IPS DF 6.9 (cell line): ENCODE measurements at places on chromosomes 5 and 9.
A peak's percentile ranks its signal among the peaks of the same experiment; 100 is the strongest.

DNA sequence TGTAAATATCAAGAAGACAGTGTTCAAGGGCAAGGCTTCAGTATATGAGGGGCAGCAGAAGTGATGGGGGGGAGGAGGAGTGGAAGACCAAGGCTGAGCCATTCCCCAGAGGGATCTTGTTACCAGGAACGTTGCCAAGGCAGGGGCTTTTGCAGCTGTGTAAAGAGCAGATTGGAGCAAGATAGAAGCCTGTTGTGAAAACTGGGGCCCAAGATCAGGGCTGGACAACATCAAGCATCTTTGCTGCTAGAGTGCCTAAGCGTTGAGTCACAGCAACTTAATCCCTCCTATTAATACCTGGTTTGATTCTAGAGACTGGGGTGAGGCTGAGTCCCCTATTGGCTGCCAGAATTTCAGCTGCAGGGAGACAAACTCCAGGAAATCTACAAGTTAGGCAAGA lies 18.4 kb upstream of the ERCC6L2 start:
- no peak for DNase-seq

DNA sequence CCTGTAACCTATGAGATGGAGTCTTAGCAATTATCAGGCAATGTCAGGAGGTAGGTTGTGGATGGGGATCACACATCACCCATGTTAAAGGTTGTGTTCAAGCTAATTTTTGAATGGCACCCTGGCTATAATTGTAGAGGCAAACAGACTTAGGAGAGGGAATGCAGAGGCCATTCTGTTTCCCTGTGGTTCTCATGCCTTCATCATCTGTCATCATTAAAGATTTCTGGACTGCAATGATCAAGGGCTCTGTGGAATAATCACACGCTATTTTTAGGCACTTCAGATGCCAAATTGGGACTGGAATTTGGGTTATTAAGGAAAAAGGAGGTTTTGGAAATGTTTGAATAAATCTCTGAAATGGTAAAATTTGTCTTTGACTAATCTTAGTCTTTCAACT lies 1065.4 kb downstream of the TAF11L14 start:
- DNase-seq = no peak

DNA sequence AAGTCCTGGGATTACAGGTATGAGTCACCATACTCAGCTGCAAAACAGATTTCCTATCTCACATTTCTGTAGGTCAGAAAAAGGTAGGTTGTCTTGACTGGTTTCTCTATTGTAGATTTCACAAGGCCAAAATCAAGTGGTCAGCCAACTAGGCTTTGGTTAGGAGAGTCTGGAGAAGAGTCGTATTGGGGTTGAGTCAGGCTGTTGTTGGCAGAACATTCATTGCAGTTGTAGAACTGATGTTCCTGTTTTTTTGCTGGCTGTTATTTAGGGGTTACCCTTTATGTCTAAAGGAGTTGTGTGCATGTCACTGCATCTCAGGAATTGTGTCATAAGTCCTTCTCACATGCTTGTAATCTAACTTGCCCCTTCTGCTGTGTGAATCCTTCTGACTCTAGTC lies 814.2 kb upstream of the GRAMD2B start:
- no peak for DNase-seq

DNA sequence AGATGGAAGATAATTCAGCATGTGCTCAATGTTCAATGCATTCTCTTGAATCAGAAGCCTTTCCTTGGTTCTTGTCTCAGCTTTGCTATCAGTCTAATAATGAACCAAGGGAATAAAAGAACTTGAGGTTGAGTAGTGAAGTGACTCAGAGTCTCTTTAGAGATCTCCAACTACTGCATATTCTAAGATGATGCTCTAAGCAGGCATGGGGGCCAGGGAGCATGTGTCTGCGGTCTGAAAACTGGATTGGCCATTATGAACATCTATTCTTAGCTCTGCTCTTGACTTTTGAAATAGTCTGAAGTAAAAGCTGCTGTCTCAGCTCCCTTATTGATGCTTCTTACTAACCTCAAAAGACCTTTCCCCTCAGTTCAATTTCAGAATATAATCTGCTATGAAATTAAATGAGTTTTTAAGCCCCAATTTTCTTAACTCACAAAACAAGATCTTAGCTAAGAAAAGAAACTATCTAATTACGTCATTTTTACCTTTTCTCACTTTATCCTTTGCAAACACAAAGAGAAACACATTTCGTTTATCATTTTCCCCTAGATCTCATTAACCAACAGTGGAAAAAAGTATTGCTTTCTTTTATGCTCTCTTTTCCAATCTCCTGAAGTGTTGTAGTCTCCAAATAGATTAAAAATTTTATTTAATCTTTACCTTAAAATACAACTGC lies 44.8 kb downstream of the PLCXD3 start:
- DNase-seq = no peak

GRCh38 chr5:42840269-42840668 lies 28.6 kb upstream of the SELENOP start:
- DNase-seq = no peak

DNA sequence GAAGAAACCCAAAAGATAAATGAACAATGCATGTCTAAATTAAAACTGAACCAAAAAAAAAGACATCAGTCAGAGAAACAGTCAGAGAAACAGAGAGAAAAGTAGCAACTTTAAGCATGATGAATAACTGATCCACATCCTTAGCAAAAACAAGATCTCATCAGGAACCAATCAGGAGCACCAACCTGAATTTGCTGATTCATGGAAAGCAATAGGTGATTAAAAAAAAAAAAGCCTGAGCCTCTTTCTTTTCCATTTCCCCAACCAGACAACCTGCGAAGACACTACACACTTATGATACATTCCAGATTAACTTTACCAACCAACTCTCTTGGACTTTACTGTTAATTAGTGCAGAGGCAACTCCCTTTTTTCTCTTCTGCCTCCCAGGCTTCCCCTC lies 112.7 kb upstream of the TAS2R1 start:
- no peak for DNase-seq

DNA sequence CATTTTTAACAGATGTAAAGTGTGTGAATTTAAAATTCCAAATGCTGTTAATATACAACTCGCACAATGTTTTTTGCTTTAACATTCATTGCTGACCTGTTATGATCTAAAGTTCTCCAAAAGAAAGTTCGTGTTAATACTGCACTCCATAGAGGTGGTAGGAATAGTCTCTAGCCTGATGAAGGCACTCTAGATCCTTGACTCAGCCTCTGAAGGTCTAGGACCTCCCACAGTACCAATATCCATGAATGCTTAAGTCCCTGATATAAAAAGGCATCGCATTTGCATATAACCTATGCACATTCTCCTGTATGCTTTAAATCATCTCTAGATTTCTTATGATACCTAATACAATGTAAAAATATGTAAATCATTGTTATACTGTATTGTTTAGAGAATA lies 213.6 kb downstream of the EFNA5 start:
- DNase-seq = no peak

- DNase-seq = no peak
Observed at GRCh38 chr5:115016646-115017045, 153.1 kb downstream of the TRIM36 start.

- DNase-seq = no peak
Observed at GRCh38 chr5:38210676-38211353, 47.5 kb upstream of the EGFLAM start.

DNA sequence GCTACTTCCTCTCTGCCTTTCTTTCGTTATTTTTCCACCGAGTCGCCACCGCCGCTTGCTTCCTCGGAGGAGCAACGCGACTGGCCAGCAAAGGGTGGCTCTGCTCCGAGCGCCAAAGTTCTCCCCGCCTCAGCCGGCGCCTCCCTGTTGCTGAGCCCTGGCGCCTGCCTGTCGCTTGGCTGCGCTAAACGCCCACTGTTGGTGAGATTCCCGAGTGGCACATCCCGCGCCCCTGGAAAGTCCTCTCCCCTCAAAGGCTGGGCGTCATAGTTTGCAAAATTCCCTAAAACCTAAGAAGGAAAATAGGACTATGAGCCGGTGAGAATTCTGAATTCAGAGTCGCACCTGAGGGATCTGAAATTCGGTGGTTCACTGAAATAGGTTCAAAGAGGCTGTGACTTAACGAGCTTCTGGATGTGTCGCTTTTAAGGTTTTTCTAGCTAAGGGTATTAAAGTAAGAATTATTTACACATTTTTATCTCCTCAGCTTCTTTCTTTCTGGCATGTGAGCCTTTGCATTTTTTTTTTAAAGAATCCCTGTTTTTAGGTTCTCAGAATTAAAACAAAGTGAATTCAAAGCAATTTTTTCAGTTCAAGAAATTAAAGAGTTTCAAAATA lies at the start of gene GRIN3A:
GRIN3A (minus strand) TSS at position 82 of the 618 bp plus-strand sequence. CDS start 668 bp downstream, outside the sequence.
- no peak for DNase-seq

DNA sequence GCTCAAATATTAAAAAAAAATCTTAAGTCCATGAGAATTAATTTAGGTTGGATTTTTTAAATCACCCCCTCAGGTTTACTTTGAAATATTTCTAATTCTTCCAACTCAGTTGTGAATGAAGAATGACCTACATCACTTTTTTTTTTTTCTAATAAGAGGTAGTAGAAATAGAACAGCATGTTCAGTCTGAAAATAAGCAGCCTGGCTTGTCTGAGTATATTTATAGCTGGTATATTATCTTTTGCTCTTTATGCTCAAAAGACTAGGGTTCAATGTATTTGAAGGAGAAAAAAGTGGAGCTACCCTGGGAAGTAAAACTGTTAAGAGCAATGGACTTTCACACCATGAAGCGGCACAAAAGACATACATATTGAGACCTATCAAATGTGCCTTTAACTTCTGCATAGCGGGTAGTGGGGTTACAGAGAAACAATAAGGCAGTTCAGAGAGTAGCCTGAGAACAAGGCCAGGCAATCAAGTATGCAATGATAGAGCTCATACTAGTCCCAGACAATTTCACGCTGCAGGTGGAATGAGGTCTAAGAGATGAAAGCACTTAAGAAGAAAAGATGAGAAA lies 175.4 kb upstream of the CDH12 start:
- DNase-seq = no peak

DNA sequence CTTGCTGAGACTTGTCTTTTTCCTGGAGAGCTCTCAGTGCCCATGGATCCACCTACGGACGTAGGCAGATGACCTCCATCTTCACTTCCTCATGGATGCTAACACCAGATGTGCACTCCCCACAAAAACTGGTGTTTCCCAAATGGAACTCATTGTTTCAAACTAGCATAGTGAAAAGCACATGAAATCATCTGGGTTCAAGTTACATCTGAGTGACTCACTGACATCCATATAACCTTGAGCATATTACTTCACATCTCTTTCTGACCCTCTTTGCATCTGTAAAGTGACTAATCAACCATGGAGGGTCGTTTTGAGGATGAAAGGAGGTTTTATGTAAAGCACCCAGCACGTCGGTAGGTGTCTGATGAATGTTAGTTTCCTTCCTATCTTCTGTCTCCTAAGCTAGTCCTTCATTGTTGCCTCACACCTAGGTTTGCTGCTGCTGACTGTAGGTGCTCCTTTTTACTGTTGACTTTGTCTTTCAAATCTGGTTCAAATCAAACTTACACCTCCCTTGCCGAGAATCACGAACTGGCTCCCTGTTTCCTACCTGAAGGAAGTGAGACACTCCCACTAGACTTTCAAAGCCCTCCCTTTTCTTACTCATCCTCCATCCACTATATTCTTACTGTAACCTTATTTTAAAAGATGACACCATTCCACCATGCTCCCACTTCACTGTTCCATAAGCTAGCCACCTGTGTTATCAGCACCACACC lies 10.3 kb downstream of the OCLN start:
- DNase-seq = no peak

- peak; percentile 4 for DNase-seq
Observed at GRCh38 chr9:23447166-23447565, 378.9 kb downstream of the ELAVL2 start.

DNA sequence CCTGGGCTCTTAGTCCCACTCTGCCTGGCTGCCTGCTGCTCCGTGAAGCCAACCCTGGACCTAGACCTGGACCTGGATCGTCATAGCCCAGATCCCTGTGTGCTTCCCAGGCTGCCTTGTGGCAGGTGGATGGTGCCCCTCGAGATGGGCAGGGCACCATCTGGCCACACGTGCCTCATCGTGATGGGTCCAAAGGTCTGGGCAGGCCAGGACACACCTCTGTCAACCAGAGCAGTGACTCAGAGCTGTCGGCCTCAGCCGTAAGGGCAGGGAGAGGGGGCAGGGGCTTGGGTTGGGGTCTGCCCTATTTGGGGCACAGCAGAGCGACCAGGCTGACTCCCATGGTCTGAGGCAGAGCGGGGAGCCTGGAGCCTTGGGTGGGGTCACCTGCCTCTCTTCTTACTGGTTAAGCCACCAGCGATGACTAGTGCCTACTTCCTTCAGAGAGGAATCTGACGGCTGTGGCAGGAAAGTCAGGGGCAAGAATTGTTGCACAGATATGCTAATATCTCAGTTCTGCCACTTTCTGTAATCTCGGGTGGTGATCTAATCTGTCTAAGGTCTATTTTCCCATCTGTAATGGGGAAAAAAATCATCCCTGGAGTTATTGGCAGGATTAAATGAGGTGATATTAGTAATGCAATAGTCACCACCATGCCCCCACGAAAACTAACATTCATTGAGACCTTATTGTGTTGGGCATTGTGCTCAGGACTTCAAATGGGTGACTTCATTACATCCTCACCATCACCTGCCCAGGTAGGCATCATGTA lies 3.2 kb upstream of the CDHR2 start:
- DNase-seq = no peak

DNA sequence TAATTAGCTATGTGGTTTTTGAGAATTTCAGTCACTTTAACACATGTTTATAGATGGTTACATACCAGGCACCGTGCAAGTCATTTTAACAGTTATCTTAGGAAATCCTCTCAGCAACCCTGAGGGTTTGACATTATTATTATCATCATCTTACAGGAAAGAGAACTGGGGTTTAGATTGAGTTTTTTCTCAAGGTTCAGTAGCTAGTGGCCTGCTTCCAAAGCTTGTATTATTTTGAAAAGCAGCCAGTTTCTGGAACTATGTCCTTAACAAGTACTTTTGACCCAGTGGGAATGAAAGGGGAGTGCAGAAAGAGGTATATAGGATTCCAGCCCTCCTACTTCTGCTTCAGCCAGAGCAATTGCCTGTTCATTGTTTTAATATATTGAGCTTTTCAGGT lies 157.5 kb downstream of the COMMD10 start:
- no peak for DNase-seq

DNA sequence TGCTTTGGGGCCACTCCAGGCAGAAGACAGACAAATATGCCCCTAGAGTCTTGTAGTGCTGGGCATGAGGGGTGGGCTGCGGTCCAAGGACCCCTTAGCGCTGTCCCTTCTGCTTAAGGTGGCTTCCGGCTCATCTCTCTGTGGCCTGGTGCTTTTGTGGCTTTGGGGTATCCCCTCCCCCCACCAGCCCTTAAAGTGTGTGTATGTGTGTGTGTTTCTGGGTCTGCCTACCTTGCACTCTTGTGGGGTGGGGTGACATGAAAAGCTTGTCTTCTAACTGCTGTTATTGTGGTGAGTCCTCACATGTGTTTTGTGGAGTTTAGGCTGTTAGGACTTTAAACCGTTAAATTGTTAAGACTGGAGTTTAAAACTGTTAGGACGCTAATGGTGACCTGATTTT lies 23.6 kb downstream of the MARCHF6 start:
- no peak for DNase-seq

- no peak for DNase-seq
Observed at GRCh38 chr5:158837908-158838307, 261.8 kb downstream of the EBF1 start.

- no peak for DNase-seq
Observed at GRCh38 chr5:137959488-137959887, 70.2 kb downstream of the PKD2L2 start.

- DNase-seq = no peak
Observed at GRCh38 chr5:134555890-134556311, 30.4 kb downstream of the JADE2 start.

- DNase-seq = no peak
Observed at GRCh38 chr5:21397693-21398092, 1409.7 kb upstream of the CDH18 start.
